LHCN-M2 (cell line): ENCODE measurements at places on chromosomes 6 and 20.

DNA sequence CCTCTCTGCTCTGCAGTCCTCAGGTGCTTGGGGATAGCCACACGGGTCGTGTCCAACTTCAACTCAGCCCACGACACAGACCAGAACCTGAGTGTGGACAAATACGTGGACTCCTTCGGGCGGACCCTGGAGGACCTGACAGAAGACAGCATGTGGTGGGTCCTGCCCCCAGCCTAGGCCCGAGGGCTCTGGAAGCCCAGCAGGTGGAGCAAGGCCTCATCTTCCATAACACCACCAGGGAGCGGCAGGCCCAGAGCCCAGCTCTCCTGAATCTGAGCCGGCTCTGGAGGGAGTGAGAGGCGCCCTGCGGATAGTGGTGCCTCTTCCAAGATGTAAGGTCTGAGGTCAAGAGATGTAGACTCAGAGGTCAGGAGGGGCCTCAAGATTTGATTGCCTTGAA is 19.6 kb downstream of the TGM6 start:
- DNase-seq: no peak

- peak; percentile 15 for DNase-seq
Observed at GRCh38 chr20:37504404-37505096, 16.5 kb upstream of the NNAT start.

DNA sequence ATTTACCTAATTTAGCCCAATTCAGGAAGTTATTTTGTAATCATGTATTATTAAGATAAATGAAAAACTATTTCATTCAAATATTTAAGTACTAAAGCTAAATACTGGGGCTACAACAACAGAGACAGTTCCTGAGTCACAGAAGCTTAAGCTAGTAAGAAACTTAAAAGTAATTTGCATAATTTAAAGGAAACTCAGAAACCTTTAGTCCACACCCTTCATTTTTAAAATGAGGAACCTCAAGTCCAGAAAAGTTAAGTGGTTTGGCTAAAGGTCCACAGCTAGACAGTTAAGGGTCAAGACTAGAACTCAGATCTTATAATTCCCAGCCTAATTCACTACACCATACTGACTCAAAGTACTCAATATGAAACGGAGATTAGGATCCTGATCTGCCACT is 7.2 kb downstream of the LMBRD1 start:
- no peak for DNase-seq

- no peak for DNase-seq
Observed at GRCh38 chr20:59125836-59126235, 37.8 kb upstream of the ZNF831 start.

DNA sequence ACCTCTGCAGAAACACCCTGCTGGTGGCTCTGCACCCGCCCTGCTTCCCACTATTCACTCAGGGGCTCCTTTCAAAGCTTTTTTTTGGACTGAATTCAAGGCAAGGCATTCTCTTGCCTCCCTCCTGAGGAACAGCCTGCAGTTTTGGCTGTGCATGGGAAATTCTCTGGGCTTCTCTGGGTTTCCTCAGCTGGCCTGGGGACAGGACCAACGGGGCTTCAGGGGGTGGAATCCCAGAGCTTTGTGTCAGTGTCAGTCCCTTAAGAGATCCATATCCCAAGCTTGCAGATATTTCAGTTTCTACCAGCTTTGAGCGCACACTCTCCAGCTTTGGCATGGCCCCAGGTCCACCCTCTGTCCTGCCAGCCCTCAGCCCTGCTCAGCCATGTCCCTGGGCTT is 2.0 kb downstream of the SCRT2 start:
- DNase-seq: no peak

DNA sequence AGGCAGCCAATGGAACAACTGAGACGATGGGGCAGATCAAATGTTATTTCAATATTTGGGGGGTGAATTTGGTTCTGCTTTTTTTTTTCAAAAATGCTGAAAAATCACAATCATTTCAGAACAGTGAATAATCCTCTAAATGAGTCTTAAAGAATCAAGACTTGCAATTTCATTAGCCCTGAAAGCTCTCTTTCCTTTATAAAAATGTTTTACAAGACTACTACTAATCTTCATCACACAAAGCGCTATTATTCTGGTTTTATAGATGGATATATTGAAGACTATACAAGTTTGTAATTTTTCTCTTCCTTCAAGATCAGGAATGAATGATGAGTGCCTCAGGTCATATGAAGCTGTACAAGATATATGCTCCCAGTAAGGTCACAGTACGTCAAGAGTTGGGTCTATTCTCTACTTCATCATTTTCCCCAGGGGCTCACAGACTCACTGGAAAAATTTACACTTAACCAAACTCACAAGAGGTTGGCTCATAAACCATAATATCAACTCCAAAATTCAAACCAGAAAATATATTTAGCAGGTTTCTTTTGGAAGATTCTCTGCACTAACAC is 19.5 kb downstream of the RNF24 start:
- DNase-seq: no peak

GRCh38 chr6:44453146-44453545 is 65.6 kb downstream of the CDC5L start:
- DNase-seq: no peak

- DNase-seq: no peak
Observed at GRCh38 chr20:37984018-37984785, 49.1 kb downstream of the TTI1 start.

DNA sequence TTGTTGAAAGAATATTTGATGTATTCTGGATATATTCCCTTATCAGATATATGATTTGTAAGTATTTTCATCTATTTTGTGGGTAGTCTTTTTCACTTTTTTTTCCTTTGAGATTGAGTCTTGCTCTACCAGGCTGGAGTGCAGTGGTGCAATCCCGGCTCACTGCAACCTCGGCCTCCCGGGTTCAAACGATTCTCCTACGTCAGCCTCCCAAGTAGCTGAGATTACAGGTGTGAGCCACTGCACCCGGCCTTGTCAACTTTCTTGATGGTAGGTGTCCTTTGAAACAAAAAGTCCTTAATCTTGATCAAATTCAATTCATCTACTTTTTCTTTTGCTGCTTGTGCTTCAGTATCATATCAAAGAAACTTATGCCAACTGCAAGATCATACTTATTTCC is 297.2 kb upstream of the NRSN1 start:
- no peak for DNase-seq

DNA sequence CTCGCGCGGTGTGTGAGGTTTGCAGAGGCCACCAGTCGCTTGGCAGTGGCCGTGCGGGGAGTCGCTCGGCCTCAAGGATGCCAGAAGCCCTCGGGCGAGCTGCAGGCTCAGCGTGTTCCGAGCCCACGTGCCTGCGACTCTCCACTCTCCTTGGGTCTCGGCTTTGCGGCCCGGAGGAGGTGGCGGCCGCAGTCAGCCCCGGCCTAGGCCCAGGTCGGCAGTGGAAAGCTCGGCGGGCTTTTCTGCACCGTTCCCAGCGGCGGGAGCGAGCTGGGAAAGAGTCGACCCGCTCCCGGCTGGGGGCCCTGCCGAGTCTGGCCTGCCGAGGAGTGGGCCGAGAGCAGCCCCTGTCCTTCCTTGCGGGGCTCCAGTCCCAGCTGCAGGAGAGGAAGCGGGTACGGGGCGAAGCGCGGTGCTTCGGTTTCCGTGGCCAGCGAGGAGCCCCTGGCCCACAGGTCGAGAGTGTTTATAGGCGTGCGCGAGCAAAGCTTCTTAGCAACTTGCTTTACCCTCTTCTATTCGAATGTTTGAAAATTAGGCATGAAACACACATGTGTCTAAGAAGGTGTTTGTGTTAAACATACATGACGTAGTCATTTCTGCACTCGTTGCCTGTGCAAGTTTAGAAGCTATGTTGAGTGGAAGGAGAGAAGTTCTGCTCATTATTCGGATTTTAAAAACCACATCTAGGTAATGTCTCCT is 5.6 kb downstream of the FOXC1 start:
- no peak for DNase-seq

GRCh38 chr20:13571662-13572061 is 67.1 kb downstream of the TASP1 start:
- DNase-seq: no peak

- peak; percentile 66 for DNase-seq
Observed at GRCh38 chr6:68497927-68498326, 137.2 kb upstream of the ADGRB3 start.

DNA sequence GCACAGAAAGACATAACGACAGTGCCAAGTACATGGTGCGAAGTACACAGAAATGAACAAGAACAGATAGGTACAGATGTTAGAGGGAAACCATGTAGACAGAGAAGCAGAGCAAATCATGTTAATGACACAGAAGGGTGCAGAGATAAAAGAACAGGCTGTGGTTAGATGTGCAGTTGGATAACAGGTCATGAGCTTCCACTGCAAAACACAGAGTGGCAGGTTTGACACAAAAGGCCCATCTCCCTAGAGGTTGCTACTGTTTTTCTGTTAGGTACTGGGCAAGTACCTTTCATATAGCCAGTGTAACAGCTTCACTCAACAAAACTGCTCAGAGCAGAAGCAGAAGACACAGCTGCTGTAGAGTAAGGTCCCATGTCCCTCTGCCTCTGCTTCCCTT is 84.6 kb downstream of the AK9 start:
- DNase-seq: no peak

DNA sequence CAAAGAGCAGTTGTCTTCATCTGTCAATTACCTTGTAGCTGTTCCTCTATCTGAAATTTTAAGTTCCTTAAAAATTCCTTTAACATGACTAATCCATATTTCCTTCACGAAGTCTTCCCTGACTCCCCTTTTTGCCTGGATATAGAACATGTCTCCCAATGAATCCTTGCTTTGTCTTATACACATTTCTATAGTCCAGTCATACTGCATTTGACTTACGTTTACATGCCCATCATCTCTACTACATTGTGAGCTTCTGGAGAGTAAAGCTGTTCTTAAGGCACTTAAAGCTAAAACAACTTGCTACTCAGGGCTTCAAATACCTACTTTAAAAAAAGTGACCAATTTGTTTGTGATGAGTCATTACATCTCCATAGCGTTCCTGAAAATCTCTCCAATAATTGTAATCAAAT is 4.9 kb downstream of the REV3L start:
- peak; percentile 71 for DNase-seq

DNA sequence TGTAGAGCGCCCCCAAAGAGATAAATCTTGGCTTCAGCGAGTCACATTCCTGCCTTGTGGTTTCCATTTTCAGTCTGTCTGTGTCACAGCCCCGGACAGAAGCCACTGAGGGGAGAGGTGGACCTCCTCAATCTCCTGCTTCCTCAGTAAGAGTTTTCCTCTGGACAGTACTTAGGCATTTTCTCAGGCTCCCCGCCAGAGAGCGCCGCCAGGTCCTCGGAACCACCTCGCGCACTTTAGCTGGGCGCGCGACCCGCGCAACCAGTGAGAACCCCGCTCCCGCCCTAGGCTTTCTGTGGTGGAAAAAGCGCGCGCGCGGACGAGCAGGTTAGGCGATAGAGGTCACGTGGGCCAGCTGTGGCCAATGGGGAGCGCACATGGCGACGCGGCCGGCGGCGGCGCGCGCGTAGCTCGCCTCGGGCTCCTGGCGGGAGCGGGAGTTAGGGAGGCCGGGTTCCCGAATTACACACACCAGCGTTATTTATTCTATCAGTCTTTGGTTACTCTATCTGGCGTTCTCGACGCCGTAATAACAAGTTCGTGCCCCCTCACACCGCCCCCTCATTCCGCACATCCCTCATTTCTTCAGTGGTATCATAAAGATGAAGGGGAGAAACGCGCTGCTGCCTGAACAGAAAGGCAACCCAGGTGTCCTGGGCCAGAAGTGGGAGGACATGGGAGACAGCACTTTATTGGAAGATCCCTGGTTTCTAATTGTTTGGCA is 19.4 kb downstream of the PXT1 start:
- DNase-seq: peak; percentile 98

GRCh38 chr6:70351461-70351860 is 48.6 kb upstream of the COL9A1 start:
- no peak for DNase-seq
